ENCODE measurements at places on chromosomes 5 and 9. TPM values are rescaled to one million over a fixed set of nuclear protein-coding genes. Genes with fewer than 3 reads are reported as not detected.

CLK4 gene
- total RNA-seq, result 25.0 TPM

SLC36A2 gene
- not detected for total RNA-seq

KCNV2 gene
- total RNA-seq, result not detected

G3BP1 gene
- 203 TPM for total RNA-seq

ANKRD18B gene
- 4.6 TPM for total RNA-seq

DMRTA1 gene
- total RNA-seq, result 1.1 TPM

IRX4 gene
- total RNA-seq, result not detected

IL5 gene
- not detected for total RNA-seq

CTSV gene
- 47.3 TPM for total RNA-seq

ABCA1 gene
- total RNA-seq, result 22.4 TPM

Data from PC-9 (cell line).